Effector memory CD8-positive, alpha-beta T cell (primary cell): ENCODE measurements at places on chromosomes 5 and 9.

GRCh38 chr9:91835632-91836031 is 114.4 kb downstream of the ROR2 start:
- DNase-seq = no peak

DNA sequence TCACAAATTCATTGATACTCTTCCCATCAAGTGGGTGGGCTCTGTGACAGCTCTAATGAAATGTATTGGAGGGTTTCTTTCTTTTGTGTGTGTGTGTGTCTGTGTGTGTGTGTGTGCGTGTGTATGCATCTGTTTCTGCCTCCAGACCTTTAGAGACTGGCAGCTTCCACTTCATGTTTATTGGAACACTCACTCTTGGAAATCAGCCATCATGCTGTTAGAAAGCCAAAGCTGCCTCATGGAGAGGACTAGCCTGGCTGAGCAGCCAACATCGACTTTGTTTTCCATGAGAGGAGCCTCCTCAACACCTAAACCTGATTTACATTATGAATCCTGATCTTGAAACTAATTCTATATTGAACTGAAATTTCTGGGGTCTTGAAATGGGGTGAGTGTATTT is 128.5 kb upstream of the FAM174A start:
- no peak for DNase-seq

- DNase-seq = no peak
These were observed 3.5 kb downstream of the CACNA1B start for GRCh38 chr9:137880976-137881530.

GRCh38 chr5:107636555-107636954 is 34.2 kb downstream of the EFNA5 start:
- no peak for DNase-seq

DNA sequence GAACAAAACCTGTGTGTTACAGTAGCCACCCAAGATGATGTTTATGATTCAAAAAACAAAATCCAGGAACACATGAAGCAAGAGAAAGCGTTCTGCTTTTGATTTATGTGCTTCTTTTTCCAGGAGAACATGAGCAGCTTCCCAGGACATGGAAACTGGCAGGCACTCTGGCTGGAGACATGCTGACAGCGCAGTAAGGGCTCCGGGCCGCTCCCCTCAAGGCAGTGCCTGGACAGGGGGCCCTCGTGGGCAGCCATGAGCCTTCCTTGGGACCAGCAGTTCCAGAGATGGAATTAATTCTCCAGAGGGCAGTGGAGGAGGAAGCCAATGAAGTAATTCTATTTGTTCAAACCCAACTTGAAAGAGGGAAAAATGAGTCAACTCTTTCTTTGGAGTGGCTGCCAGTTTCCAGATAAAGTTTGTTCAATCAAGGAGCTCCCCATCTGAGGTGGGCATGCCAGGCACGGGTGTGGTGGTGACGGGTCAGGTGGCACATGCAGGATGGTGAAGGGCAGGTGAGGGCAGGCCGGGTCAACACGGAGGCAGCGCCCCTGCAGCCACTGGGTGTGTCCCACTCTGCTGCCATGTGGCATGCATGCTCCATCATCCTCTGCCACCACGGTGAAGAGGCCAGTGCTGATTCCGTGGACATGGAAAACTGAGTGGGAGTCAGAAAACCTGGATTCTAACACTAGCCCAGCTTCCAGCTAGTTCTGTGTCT is 83.8 kb downstream of the OTULIN start:
- DNase-seq = no peak

GRCh38 chr9:116986015-116986414 is 298.9 kb downstream of the TRIM32 start:
- DNase-seq = no peak

GRCh38 chr5:80309871-80310665 is 9.7 kb upstream of the SPZ1 start:
- no peak for DNase-seq

DNA sequence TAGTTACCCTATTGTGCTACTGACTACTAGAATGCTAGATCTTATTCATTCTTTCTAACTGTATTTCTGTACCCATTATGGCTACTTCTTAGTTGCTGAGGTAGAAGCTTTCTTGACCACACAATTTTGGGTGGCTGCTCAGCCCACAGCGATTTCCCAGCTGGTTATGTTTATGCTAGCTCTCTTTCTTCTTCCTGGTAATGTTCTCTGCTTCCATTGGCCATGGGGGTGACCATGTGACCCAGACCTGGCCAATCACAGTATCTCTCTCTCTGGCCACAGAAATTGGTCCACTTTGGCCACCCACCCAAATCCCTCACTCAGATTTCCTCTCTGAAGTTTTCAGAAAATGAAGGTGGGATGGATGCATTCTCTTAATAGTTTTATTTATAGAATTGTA is 427.9 kb upstream of the CLINT1 start:
- DNase-seq = no peak

DNA sequence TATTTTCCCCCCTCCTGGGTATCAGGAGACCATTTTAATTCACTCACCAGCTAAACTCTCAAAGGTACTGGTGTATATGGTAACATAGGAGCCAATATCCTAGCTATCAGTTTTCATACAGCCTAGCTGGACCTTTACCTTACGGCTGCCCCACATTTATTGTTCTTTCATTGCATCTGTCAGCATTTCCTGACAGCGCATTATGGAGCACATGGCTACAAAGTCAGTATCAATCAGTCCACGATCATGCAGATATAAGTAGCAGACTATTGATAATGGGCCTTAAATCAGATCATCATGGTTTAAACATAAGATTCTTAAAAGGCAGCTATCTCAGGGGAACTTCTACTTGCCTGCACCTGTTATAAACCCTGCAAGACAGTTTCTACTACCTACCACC is 304.7 kb downstream of the KIAA0825 start:
- DNase-seq = no peak

- DNase-seq = no peak
These were observed 16.8 kb downstream of the NR3C1 start for GRCh38 chr5:143386725-143387124.

DNA sequence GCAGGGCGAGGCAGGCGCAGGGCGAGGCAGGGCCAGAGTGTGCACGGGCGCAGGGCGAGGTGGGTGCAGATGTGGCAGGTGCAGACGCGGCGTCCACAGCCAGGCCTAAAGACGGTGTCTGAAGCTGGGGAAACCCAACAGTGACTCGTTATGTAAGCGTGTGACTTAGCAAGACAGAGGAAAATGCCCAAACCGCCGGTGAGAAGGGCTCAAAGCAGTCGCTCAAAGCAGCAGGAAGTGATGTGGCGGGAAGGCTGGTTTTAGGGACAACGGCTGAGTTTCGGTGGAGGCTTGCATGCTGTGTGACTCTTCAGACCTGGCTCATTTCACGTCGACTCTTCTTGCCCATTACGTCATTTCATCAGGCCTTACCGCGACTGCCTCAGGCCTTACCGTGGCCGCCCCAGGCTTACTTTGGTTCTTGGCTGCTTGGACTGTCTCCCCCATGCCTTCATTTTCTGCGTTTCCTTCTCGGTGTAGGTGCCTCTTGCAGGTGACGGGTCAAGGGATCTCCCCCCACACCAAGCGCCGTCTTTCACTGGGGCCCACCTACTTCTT is 50.5 kb upstream of the EXOC3 start:
- DNase-seq = peak; percentile 26

- DNase-seq = no peak
These were observed 45.2 kb upstream of the GLIPR2 start for GRCh38 chr9:36091026-36091953.

- no peak for DNase-seq
These were observed 15.3 kb upstream of the NOL6 start for GRCh38 chr9:33489066-33489465.

GRCh38 chr5:94347130-94347529 is 271.3 kb downstream of the KIAA0825 start:
- DNase-seq = no peak

DNA sequence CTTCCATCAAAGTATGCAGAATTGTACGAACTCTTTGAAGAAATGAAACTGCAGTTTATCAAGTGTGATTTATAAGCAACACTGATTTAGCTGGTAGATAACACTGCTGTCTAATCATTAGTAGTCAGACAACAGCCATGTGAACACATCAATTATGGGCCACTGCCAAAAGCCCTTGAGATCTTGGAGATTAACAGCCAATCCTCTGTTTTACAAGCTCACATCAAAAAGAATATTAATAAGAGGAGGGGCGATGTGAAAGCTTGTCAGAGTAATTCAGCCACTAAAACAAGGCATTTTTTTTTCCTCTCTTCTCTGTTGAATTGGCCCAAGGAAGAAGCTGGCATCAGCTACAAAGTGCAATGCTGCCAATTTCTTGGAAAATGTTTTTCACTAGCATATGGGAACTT is 28.1 kb downstream of the ZNF608 start:
- DNase-seq = no peak

DNA sequence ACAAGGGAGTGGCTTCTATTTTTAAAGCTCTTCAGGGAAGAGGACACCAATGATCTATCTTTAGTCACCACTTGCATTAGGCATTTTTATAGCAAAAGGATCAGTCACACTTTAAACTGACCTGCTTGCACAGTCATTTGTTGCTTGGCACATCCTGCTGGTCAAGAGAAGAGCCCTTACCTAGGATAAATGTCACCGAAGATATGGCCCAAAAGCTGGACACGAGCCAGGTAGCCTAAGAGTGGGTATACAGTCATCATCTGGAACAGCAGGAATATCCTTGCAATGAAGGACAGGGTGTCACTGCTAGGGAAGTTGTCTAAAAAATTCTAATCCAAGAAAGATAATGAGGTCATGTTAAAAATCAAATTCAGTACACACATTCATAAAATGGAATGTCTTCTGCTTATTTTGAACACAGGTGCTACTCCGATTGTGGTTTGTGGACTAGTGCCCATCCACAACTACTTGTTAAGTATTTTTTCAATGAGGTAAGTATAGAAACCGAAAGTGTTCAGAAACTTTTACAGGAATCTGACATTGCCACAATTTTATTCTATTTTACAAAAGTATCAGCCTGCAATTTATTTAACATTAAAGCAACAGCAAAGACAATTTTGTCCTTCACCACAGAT is 78.4 kb downstream of the SLC38A9 start:
- no peak for DNase-seq

DNA sequence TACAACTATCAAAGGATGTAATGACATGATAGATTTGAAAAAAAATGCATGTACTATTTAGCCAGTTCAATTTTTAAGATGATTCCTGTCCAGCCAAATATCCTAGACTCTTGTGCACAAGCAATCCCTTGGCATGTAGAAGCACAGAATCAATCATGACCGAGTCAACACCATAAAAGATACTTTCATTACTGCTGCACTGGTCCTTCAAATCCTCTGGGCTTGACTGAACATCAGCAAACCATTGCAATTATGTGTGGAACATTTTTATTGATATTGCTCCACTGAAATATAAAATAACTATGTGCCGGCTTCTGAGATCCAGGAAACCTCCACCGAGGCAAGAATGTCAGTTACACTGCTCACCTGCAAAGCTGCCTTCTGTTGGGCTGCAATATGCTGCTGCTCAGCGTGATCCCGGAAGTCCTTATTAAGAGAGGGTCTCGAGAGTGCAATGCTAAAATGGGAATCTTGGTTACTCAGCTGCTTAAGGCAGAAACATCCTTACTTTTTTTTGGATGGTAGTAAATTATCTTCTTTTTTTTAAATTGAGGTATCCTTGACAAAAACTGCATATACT is 28.7 kb downstream of the INIP start:
- DNase-seq = no peak

GRCh38 chr5:119291877-119292276 is 63.9 kb upstream of the TNFAIP8 start:
- no peak for DNase-seq

GRCh38 chr5:57780306-57780960 is 297.8 kb upstream of the ACTBL2 start:
- no peak for DNase-seq

GRCh38 chr9:37471942-37472684 is 6.9 kb upstream of the ZBTB5 start:
- DNase-seq = no peak

GRCh38 chr5:10288592-10289219 is 19.0 kb downstream of the CMBL start:
- DNase-seq = no peak

DNA sequence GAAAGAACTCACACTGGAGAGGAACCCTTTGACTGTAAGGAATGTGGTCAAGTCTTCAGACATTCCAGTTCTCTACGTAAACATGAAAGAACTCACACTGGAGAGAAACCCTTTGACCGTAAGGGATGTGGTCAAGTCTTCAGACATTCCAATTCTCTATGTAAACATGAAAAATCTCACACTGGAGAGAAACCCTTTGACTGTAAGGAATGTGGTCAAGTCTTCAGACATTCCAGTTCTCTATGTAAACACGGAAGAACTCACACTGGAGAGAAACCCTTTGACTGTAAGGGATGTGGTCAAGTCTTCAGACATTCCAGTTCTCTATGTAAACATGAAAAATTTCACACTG is 32.6 kb downstream of the MAPK9 start:
- no peak for DNase-seq

GRCh38 chr5:52692039-52692438 is 95.7 kb upstream of the ITGA1 start:
- no peak for DNase-seq

- DNase-seq = no peak
These were observed 350.2 kb downstream of the KIAA0825 start for GRCh38 chr5:94268226-94268625.

DNA sequence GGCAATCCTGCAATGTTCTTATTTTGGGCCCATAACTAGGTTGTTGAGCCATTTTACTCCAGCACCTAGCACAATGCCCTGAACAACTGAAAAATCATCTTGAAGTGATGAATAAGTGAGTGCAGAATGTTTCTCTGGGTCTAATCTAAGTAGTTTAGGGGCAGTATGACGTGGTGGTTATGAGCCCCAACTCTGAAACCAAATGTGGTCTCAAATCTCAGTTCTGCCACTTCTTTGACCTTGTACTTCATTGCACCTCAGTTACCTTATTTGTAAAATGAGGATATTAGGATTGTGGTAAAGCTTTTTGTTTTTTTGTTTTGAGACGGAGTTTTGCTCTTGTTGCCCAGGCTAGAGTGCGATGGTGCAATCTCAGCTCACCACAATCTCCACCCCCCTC is 80.9 kb upstream of the SNX2 start:
- no peak for DNase-seq

- DNase-seq = no peak
These were observed 57.3 kb downstream of the PHF2 start for GRCh38 chr9:93633492-93634221.

DNA sequence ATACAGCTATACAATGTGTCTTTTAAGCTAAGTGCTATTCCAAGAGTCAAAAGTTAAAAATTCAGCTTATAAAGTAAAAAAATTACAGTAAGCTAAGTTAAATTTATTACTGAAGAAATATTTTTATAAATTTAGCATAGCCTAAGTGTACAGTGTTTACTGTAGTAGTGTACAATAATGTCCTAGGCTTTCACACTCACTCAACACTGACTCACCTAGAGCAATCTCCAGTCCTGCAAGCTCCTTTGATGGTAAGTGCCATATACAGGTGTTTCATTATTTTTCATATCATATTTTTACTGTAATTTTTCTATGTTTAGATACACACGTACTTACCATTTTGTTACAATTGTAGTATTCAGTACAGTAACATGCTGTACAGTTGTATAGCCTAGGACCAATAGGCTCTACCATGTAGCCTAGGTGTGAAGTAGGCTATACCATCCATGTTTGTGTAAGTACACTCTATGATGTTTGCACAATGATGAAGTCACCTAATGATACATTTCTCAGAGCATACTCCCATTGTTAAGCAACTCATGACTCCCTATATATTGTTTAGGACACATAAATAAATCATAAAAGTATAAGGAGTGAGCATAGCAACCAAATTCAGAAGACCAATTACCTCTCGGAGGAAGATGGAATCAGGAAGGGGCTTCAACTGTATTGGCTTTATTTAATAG is 165.1 kb upstream of the SLC30A5 start:
- no peak for DNase-seq
